ENCODE measurements at places on chromosomes 5 and 9.
A peak's percentile ranks its signal among the peaks of the same experiment; 100 is the strongest.

- no peak for DNase-seq
Measured at GRCh38 chr5:55387865-55388264, 80.1 kb downstream of the MTREX start.

- no peak for DNase-seq
Measured at GRCh38 chr5:78634229-78634628, 14.3 kb downstream of the LHFPL2 start.

DNA sequence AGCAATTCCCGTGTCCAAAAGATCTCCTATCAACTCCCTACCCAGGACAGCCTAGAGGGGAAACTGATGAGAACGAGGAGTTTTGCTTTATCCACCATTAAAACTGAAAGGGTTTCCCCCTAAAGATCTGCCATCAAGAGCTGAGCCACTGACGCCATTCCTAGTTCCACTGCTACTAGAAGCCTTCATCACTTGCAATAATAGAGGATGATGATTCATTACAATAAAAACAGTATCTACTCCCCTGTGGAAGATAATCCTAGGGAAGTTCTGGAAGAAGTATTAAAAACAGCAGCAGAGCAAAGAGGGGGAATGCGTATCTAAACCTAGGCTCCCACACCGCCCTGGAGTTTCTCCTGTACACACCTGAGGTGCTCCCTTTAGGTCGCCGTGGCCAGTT, 394.5 kb downstream of the BNC2 start:
- no peak for DNase-seq

DNA sequence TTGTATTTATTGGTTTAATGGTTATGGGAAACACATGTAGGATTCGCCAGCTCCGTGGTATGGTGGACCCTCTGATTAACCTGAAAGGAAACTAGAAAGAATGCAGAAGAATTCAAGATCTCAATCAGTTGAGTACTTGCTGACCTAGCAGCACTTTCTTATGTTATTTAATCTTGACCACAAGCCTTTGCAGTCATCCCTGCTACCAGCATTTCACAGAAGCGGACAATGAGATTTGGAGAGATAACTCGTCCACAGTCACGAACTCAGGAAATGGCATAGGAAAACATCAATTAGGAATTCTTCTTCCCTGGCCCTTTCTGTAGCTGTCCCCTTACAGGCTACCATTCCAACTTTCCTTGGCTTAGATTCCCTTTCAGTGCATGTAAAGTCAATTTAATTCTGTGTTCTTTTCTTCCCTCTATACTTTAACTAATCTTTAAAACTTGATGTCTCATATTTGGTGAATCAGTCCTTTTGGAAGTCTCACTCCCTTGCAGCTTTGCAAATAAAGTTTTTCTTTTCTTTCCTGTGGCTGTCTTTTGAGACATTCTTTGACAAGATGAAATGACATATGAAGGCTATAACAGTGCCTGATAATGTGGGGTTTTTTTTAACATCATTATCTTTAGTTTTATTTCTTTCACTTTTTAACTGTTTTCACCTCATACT, 1.3 kb upstream of the SLC44A1 start:
- DNase-seq = peak; percentile 23

DNA sequence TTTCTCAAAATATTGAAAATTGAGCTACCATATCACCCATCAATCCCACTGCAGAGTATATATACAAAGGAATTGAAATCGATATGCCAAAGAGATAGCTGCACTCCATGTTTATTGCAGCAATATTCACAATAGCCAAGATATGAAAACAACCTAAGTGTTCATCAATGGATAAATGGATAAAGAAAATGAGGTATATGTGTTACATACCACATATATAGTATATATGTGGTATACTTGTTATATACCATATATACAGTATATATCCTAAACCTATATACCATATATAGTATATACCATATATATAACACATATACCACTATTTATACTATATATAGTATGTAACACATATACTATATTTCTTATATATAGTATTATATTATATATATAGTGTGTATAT, 313.3 kb downstream of the ZNF608 start:
- no peak for DNase-seq

GRCh38 chr9:4106081-4106759, 193.6 kb downstream of the GLIS3 start:
- DNase-seq = no peak

GRCh38 chr5:108557686-108558085, 175.8 kb upstream of the FBXL17 start:
- no peak for DNase-seq

DNA sequence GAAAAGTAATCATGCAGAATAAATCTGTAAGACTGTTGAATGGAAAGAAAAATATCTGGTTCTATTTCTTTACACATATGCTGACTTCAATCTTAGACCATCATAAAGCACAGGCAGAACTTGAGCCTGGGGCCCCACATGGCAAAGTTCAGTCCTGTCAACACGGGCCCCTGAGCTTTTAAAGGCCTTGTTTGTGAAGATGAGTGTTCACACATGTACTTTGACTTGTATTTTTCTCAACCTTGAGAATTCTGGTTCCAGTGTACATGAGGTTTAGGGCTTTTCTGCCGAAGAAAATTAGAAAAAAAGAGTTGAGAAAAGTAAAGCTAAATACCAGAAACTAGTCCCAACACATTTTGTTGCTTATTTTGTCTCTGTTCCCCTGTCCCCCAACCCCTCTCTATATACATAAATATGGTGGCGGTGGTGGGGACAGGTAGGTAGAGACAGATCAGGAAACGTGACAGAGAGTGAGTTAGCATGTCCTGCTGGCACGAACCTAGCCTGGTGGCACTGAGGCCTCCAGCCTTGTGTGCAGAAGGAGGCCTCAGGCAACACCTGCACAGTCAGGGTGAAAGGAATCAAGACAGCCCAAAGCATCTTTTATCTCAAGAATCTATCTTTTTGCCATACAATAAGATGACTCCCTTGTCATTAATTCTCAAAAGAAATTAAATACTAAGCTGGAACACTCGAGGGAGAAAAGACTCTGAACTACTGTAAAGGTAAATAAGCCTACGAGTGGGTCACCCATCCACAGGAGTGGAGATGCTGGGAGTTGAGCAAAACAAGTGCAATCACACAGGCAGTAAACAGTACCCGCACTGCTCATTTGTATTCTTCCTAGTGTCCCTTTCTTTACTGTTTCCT, 22.9 kb downstream of the LIFR start:
- no peak for DNase-seq

DNA sequence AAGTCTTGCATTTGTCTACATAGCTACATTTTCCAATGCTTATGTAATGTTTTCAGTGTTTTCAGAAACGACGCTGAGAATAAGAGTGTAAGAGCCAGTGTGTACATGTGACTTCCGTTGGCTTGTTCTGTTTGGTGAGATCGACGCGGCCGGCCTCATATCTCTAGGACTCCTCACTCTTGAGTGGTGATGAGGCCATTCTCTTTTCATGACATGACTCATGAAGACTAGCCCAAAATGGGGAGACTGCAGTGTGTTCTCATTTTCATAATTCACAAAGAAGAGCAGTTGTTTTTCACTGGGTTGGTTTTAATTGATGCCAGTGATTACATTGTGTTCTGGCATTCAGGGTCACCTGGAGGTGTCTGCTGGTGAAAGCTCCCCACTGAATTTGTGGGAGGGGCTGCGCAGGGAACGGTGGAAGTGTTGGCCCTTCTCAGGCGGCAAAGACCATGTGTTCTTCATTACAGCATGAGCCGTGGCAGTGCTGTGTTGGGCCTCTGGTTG, 131.5 kb upstream of the OTULINL start:
- DNase-seq = peak; percentile 83

GRCh38 chr5:24141046-24141445, 503.7 kb downstream of the CDH10 start:
- no peak for DNase-seq

DNA sequence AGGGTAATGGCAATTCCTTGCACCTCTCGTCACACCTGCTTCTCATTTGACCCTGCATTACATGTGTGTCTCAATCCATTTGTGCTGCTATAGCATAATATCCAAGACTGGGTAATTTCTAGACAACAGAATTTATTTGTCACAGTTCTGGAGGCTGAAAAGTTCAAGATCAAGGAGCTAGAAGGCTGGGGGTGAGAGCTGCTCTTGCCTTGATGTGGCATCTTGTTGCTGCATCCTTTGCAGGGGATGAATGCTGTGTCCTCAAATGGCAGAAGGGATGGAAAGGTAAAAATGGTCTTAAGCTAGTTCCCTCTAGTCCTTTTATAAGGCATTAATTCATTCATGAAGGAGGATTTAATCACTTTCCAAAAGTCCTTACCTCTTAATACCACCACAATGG, 323.7 kb upstream of the RPS23 start:
- no peak for DNase-seq

- no peak for DNase-seq
Measured at GRCh38 chr9:112526973-112527372, 40.3 kb downstream of the KIAA1958 start.

DNA sequence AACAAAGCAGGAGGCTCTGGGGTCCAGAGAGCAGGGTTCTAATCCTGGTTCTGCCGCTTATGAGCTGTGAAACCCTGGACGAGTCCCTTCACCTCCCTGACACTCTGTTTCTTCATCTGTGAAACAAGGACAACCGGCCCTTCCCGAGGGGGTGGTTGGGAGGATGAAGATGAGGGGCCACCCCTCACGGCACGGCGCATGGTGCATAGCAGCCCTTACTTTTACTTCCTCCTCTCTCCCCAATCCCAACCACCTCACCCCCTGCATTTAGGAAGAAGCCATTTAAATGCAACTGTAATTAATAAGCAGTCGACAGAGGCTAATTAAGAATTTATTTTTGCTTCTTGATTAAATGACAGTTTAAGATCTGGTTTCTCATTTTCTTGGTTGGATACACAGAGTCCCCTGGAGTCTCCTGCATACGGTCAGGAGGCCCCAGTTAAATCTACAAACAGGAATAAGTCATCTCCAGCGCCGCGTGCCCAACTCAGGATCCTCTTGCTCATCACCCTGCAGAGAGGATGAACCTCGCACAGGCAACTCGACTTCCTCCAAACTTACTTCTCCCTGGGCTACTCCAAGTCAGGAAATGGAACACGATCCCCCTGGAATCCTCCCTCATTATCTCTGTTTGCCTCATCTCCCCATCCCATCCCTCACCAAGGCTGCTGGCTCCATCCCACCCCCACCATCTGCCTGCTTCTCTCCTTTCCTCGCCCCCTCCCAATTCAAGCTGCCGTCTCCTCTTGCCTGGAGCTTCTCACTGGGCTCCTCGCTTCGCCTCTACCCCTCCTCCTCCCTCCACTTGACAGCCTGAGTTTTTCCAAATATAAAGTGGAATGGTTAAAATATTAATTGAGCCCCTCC, 95.9 kb downstream of the HRH2 start:
- no peak for DNase-seq

GRCh38 chr9:93468763-93469456, 15.5 kb upstream of the FAM120AOS start:
- no peak for DNase-seq

- peak; percentile 91 for DNase-seq
Measured at GRCh38 chr5:35777358-35778087, 79.2 kb upstream of the IL7R start.

DNA sequence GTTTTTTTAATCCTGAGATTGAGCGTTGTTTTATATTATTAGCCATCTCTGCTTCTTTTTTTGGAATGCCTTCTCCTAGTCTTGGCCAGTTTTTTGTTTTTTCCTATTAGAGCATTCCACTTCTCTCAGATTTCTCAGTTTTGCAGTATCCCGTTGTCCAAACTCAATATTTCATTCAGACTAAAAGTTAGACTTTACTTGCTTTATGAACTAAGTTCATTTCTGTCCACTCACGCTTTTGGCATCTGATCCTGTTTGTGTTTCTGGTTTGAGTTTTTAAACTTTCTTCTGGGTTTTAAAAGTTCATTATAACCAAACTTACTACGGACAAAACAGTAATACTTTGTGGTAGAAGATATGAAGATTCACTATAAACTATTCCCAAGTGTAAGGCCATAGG, 288.3 kb upstream of the MPDZ start:
- DNase-seq = no peak

GRCh38 chr9:136178061-136178772, 26.7 kb downstream of the LHX3 start:
- DNase-seq = no peak

DNA sequence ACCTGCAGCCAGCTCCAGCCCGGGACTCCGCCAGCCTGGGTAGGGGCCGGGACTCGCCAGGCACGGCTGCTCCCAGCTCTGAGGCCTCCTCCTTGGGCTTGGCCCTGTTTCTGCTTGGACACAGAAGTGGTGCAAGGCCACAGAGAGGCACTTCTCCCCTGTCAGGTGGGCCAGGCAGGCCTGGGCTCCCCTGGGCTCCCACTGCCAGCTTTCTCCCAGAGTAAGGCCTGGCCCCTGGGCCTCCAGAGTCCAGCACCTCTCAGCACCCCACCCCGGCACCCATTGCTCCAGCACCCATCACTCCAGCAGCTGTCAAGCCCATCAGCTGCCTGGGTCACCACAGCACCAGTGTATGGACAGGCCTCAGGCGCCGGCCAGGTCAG, 71.1 kb upstream of the LRRTM2 start:
- DNase-seq = no peak

DNA sequence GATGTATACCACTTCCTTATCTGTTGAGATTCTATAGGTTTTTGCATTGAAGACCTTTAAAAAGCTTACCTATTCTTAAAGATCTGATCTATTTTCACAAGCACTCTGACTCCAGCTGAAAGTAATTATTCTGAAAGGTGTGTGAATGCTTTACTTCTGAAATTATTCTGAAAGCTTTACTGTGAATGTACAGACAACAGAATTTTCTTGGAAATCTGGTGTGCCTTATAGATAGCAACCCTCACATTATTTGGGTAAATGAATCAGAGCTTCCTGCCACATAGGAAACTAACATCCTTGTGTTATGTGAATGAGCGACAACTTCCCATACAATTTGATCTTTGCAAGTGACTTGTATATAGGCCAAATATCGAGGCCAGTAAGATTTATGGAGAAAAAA, 6.5 kb downstream of the CDO1 start:
- DNase-seq = no peak

DNA sequence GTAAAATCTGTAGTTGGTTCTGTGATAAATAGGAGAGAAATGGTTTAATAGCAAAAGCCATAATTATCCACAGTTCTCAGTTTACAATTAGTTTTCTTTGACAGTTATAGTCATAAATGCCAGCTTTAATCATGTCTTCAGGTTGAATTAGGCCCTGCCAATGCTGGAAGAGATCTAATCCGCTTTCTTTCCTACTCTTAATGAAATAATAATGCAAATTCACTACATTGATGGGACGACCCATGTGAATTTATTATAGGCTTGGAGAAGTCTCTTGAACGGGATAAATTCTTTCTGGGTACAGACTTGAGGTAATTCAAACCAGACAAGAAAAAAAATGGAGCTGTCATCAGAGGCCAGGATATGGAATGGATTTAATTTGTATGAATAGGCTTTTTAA, 950.4 kb downstream of the EFNA5 start:
- DNase-seq = no peak

DNA sequence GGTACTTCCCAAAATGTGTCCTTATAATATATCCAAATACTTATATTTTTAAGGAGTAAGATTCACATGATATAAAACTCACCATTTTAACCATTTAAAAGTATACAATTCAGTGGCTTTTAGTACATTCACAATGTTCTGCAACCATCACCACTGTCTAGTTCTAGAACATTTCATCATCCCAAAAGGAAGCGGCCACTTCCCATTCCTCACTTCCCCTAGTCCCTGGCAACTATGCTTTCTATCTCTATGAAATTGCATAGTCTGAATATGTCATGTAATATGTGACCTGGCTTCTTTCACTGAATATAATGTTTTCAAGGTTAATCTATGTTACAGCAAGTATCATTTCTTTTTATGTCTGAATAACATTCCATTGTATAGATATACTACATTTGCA, 615.1 kb upstream of the SGCD start:
- no peak for DNase-seq

GRCh38 chr5:6252581-6252980, 125.8 kb downstream of the MED10 start:
- DNase-seq = no peak

GRCh38 chr9:24118190-24118589, 292.1 kb upstream of the ELAVL2 start:
- no peak for DNase-seq

All from amniotic stem cell (primary cell).